A549 treated with RU486 at 1 μM for 4 hours (cell line): ENCODE measurements at places on chromosomes 3 and 15. TPM values are rescaled to one million over a fixed set of nuclear protein-coding genes. Genes with fewer than 3 reads are reported as not detected.

The ZPLD1 gene
- 0.08 TPM in 1 of 5 replicates, not detected in the others for total RNA-seq

The PLA2G4E gene
- total RNA-seq: not detected in 5 replicates

The SLC51B gene
- 12.4 to 18.4 TPM (median 14.3 TPM) in 5 replicates for total RNA-seq

The C3orf20 gene
- 0.03 to 0.06 TPM (median 0.05 TPM) in 3 of 5 replicates, not detected in the others for total RNA-seq

The VIPR1 gene
- 0.48 to 0.90 TPM (median 0.68 TPM) in 5 replicates for total RNA-seq

The GATA2 gene
- total RNA-seq: 3.8 to 5.4 TPM (median 4.8 TPM) in 5 replicates

The IFT122 gene
- 11.7 to 14.0 TPM (median 13.6 TPM) in 5 replicates for total RNA-seq

The TMC3 gene
- not detected in 5 replicates for total RNA-seq

The OR5K2 gene
- total RNA-seq: not detected in 5 replicates

The ACKR4 gene
- not detected in 5 replicates for total RNA-seq

The MRPL3 gene
- total RNA-seq: 82.9 to 109 TPM (median 94.0 TPM) in 5 replicates

The ANKRD63 gene
- total RNA-seq: 0.31 to 0.80 TPM (median 0.44 TPM) in 4 of 5 replicates, not detected in the other

The GOLGA6L4 gene
- 0.25 to 1.1 TPM (median 0.81 TPM) in 5 replicates for total RNA-seq

The TTC14 gene
- 9.2 to 15.6 TPM (median 15.1 TPM) in 5 replicates for total RNA-seq

The SPTSSB gene
- not detected in 5 replicates for total RNA-seq

The SSUH2 gene
- total RNA-seq: 0.63 to 1.1 TPM (median 0.81 TPM) in 5 replicates

The GNAT1 gene
- total RNA-seq: not detected in 5 replicates

The P2RY14 gene
- not detected in 5 replicates for total RNA-seq

The CFAP20DC gene
- 1.8 to 3.4 TPM (median 2.3 TPM) in 5 replicates for total RNA-seq

The ZNF770 gene
- total RNA-seq: 6.1 to 17.7 TPM (median 16.8 TPM) in 5 replicates

The TEX55 gene
- not detected in 5 replicates for total RNA-seq

The CCR9 gene
- total RNA-seq: not detected in 5 replicates

The CHRFAM7A gene
- 5.2 to 7.5 TPM (median 6.2 TPM) in 5 replicates for total RNA-seq

The RNU5B-1 gene
- total RNA-seq: not detected in 5 replicates

The DHX30 gene
- total RNA-seq: 37.5 to 48.3 TPM (median 47.4 TPM) in 5 replicates

The ADCY5 gene
- 0.09 to 0.81 TPM (median 0.50 TPM) in 5 replicates for total RNA-seq

The GOLGA8Q gene
- 0.15 to 0.61 TPM (median 0.25 TPM) in 3 of 5 replicates, not detected in the others for total RNA-seq

The C2CD4B gene
- 0.09 to 0.16 TPM in 2 of 5 replicates, not detected in the others for total RNA-seq

The PRR20G gene
- 0.14 to 0.24 TPM in 2 of 5 replicates, not detected in the others for total RNA-seq

The IQCF5 gene
- total RNA-seq: not detected in 5 replicates

The GPR27 gene
- total RNA-seq: 2.1 to 3.8 TPM (median 3.5 TPM) in 5 replicates

The CLDN16 gene
- total RNA-seq: 0.07 to 0.41 TPM in 2 of 5 replicates, not detected in the others

The SERINC4 gene
- total RNA-seq: 0.09 to 0.21 TPM (median 0.12 TPM) in 5 replicates

The JAGN1 gene
- total RNA-seq: 52.3 to 76.8 TPM (median 67.9 TPM) in 5 replicates

The PLSCR2 gene
- not detected in 5 replicates for total RNA-seq

The CPEB1 gene
- total RNA-seq: 2.4 to 4.4 TPM (median 3.1 TPM) in 5 replicates

The CYP1A1 gene
- total RNA-seq: 1.3 to 2.6 TPM (median 1.9 TPM) in 5 replicates

The BFSP2 gene
- total RNA-seq: not detected in 5 replicates

The MEGF11 gene
- 0.13 to 0.80 TPM (median 0.65 TPM) in 5 replicates for total RNA-seq

The ERC2 gene
- 0.23 TPM in 1 of 5 replicates, not detected in the others for total RNA-seq

The WDR49 gene
- total RNA-seq: not detected in 5 replicates

The ARGFX gene
- not detected in 5 replicates for total RNA-seq

The FSIP1 gene
- 0.32 to 1.0 TPM (median 0.59 TPM) in 5 replicates for total RNA-seq

The WDR5B gene
- 1.8 to 3.5 TPM (median 3.0 TPM) in 5 replicates for total RNA-seq

The SLC6A20 gene
- 0.01 to 0.05 TPM (median 0.03 TPM) in 3 of 5 replicates, not detected in the others for total RNA-seq

The LIPC gene
- total RNA-seq: 0.15 to 0.37 TPM in 2 of 5 replicates, not detected in the others

The CLDN18 gene
- total RNA-seq: not detected in 5 replicates

The STRA6 gene
- total RNA-seq: 41.7 to 72.7 TPM (median 62.4 TPM) in 5 replicates
